T1000 (cell line): ENCODE measurements at places on chromosomes 2 and 18.

- no peak for DNase-seq
These were observed 54.3 kb downstream of the THUMPD2 start for GRCh38 chr2:39724828-39725144.

DNA sequence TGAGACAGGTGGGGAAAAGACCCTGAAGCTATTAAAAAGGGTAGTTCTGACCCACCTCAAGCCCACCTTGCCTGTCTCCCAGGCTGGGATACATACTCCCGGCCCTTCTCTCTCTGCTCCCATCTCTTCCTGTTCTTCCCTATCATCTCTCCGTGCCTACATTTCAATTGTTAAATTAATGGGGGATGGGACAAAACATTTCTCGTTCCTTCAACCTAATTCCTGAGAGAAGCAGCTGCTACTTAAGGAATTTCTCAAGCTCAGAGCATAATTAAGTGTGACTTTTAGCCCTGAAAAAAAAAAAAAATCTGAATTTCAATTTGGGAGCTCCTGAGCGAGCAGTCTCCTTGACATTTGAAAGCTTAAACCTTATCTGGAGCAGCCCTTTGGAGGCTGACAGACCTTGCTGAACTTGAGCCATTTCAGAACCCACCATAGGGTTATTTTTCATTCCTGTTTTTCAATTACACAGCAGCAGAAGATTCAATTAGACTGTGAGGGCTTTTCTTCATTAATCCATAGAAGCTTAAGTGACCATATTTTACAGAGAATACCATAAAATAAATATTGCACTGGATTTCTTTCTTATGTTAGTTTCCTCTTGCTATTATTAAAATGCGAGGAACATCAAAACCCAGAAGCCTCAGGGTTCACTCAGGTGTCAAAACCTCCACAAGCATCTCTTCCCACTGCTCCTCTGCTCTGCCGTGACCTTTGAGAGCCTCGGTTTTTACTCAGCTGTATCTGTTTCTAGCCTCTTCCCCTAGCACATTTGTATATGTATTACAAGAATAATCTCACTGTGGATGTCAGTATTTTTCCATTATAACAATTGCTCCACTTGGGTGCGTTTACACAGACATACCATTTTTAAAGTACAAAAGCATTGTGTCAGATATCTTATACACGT lies 125.7 kb downstream of the B3GNT2 start:
- no peak for DNase-seq

GRCh38 chr2:1781291-1782080 lies 37.2 kb upstream of the PXDN start:
- DNase-seq = no peak

GRCh38 chr18:32701313-32701712 lies 71.5 kb downstream of the KLHL14 start:
- DNase-seq = no peak

GRCh38 chr2:140596447-140596846 lies 1534.4 kb downstream of the LRP1B start:
- DNase-seq = no peak

- DNase-seq = no peak
These were observed 39.1 kb downstream of the NFATC1 start for GRCh38 chr18:79434607-79435401.

- no peak for DNase-seq
These were observed 249.2 kb downstream of the NBAS start for GRCh38 chr2:15311926-15312325.

GRCh38 chr2:179862898-179863458 lies 1.6 kb upstream of the ZNF385B start:
- no peak for DNase-seq

DNA sequence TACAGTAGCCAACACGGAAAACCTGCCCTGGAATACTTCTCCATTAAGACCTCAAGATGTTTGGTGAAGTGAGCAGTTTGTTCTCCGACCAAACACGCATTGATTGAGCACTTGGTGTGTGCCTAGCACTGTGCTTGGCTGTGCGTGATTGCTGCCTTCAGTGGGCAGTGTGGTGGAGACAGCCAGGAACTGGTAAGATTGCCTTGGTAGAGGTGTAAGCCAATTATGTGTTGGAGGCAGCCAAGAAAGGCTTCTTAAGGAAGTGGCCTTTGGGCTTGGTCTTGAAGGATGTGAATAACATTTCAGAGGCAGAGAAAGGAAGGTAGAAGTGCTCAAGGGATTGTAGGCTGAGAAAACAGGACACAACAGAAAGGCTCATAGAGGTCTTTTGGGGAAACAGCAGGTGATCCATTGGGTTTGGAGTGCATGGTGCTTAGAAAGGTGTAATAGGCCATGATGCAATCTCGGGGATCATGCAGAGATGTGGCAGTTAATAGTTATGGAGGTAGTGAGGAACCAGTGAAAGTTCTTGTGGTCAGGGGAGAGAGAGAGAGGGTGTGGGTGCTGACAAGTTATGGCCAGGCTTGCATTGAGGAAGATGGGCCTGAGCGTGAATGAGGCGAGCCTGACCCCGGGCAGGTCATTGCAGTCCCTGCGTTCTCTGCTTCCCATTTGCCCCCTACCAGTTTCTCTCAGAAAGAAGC lies 6.3 kb downstream of the B3GNT2 start:
- DNase-seq = no peak

DNA sequence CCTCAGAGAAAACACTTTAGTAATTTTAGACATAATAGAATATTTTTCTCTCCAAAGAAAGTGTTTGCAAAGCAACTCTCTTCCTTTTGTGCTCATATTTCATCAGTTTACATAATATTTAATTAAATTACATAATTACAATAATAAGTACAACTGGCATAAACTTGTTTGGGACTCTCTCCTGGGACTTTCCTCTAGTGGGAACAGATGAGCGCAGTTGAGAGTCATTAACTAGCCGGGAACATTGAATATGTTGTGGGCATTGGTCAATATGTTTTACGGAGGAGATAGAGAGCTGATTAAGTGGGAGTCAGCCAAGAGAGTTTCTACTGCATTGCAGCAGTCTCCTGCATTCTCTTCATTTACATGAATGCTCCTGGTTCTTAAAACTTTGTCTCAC lies 607.7 kb downstream of the ARHGAP15 start:
- no peak for DNase-seq

DNA sequence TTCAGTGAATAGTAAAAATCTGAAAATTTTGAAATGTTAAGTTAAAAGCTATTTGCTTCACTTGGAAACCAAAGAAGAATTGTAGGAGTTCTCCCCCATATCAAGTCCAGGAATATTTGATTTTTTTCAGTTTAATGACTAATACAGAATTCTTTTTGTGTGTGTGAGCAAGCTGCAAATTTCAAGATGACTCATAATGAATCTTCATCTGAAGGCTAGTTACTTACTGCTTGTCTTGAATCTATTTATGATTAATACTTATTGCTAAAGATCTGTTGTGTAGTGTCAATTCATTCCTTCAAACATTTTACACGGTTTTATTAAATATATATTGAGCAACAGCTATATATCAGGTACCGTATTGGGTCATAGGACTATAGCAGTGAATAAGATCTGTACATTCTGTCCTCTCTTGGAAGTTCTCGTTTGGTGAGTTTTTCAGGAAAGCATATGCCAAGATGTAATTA lies 47.8 kb upstream of the CAVIN2 start:
- DNase-seq = no peak

DNA sequence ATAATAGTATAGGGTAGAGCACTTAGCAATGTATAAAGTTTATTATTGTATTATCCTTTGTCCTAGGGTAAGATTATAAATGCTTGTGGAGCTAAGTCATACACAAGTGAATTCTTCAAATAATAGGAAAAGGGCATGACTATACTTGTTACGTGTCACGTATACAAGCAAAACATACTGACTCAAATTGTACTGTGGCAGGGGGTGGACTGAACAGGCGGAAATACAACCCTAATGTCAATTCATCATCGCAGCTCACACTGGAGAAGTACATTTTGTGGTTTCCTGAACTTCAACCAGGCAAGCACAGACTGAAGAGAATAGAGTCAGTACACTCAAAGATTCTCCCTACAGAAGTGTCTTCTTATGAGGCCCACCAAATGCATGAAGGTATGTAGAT lies 201.0 kb downstream of the MBD2 start:
- DNase-seq = peak; percentile 26

DNA sequence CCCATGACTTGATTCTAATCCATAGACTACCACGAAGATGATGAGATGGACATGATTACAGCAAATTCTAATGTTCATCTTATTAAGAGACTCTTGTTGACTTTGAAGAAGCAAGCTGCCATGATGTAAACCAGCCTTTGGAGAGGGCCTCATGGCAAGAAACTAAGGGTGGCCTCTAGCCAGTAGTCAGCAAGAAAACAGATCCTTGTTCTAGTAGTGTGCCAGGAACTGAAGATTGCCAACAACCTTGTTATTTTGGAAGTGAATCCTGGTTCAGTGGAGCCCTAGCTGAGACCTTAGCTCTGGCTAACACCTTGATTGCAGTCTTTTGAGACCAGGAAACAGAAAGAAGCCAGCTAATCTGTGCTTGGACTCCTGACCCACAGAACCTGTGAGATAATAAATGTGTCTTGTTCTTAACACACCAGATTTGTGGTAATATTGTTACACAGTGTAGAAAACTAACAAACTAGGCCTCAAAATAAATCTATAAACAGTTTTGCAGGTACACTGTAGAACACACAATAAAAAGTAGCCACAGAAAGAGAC lies 10.0 kb downstream of the PHOSPHO2 start:
- no peak for DNase-seq

- DNase-seq = no peak
These were observed 599.5 kb upstream of the ZNF804A start for GRCh38 chr2:183998797-183999190.

- DNase-seq = no peak
These were observed 45.5 kb downstream of the EML4 start for GRCh38 chr2:42214669-42215068.

DNA sequence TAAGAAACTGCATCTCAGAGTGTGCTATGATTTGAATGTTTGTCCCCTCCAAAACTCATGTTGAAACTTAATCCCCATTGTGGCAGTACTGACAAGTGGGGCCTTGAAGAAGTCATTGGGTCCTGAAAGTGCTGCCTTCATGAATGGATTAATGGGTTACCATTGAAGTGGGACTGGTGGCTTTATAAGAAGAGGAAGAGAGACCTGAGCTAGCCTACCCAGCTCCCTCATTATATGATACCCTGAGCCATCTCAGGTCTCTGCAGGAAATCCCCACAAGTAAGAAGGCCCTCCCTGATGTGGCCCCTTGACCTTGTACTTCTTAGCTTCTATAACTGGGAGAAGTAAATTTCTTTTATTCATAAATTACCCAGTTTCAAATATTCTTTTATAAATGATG lies 526.8 kb downstream of the XIRP2 start:
- no peak for DNase-seq

- peak; percentile 59 for DNase-seq
These were observed 480 bp downstream of the DSEL start for GRCh38 chr18:67515942-67516538.

DNA sequence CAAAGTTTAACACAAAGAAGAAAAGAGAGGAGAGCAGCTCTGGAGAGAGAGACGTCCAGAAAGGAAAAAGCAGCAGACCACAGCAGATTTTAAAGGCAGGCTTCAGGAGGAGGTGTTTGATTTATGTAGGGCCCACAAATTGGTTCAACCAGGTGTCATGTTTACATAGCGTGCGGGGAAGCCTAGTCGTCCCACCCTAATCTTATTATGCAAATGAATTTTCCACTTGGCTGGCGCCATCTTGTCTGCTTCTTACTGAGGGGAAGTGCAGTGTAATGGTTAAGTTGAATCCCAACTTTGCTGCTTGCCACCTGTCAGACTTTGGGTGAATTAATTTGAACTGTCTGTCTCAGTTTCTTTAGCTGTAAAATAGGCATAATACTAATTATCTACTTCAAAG lies 282.4 kb upstream of the CYRIA start:
- no peak for DNase-seq

DNA sequence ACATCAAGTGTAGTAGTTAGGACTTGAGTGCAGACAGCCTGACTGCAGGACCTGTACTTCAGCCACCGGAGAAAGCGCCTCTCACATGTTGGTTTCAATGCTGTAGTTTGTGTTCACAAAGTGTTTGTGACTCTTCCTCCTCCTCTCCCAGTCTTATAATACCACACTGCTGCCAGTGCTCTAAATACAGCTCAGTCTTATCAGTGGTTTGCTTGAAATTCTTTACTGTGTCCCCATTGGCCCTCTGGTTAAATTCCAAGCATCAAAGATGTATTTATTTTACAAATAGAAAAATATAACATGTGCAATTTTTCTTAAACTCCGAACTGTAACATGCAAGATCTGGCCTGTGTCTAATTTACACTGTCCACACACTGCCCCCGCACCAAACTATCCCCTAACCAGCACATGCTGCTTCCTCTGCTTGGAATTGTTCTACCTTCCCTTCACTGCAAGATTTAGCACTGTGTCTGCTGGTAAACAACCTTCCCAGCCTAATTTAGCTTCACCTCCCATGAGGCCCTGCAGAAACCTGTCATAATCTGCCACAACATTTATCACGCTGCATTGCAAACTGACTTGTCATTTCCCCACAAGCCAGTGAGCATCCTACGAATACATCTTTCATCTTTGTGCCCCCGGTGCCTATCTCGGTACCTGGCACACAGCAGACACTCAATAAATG lies 77.1 kb downstream of the SUMO1 start:
- DNase-seq = no peak

DNA sequence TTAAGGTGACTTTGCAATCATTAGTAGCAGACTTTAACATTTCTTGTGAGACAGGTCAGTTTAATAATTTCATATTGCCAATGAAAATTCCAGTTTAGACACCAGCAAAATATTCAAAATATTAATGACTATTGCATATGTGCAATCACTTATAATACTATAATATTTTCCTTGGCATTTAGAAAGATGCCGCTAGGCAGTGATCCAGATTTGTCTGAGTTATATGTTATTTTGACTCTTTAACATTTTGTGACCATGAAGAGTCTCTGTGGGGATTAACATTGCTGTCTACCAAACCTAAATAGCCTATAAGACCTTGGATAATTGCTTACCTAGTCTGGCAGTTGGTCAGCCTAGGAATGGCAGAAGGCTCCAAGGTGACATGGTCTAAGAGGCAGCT lies 389.6 kb downstream of the THSD7B start:
- DNase-seq = no peak

DNA sequence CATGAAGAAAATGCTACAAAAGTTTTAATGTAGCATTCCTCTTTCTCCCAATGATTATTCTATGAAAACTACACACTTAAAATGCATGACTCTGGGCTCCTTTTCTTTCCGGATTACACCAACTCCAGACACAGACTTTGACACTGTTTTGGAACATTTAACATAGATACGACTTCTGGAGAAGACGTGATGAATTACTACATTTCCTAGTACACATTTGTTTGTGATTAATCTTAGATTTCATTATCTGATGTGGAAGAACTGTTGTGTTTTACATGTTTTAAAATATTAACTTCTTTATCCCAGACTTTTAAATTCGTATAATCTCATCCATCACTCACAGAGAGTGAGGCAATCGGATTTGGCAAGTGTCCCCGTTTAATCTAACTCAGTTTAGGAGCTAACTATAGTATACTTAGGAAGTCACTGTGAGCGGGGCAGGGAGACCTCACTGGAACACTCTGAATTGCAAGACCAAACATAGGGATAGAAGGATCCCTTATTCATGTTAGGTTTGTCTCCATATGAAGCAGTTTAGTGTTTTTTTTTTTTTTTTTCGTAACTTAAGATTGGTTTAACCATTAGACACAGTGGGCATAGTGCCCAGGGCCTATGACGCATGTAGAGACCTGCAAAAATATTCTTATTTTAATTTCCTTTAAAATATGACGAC lies 66.7 kb downstream of the PDE1A start:
- no peak for DNase-seq

- no peak for DNase-seq
These were observed 520.6 kb upstream of the RAB12 start for GRCh38 chr18:8088626-8089025.
